Fibroblast of skin of right biceps (primary cell): ENCODE measurements at places on chromosomes 16 and 17.

GRCh38 chr16:15897834-15898254 lies 9.4 kb upstream of the CEP20 start:
- peak; percentile 56 for DNase-seq

GRCh38 chr16:55570159-55570558 lies 3.7 kb downstream of the CAPNS2 start:
- no peak for DNase-seq

GRCh38 chr17:71472809-71473789 lies 647.7 kb upstream of the SOX9 start:
- DNase-seq = peak; percentile 60

GRCh38 chr16:79826732-79827475 lies 226.4 kb upstream of the MAF start:
- DNase-seq = no peak

DNA sequence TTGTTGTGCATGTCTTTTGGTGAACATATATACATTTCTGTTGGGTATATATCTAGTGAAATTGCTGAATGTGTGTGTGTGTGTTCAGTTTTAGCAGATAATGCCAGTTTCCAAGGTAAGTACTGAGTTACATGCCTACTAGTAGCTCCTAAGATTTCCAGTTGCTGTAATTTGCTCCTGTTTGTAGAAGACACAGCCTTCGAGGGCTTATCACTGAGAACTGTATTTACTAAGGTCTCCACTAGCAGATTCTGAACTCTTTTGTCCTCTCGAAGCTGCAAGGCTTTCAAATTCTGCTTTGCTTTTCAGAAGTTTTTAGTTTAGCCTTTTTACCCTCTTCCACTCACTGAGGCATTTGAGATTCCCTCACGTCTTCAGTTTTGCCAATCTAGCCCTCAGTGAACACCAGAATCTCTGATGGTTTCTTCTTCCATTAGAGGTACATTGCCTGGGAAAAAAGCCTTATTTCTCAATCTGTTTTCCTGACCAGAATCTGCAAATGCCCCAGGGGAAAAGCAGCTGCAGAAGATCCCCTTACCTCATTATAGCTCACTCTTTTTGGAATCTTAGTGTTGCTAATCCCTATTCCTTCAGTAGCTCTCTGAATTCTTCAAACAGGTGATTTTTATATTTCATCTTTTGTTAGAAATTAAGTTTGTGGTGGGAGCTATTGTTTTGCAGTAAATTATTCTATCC lies 52.9 kb downstream of the NF1 start:
- DNase-seq = no peak

DNA sequence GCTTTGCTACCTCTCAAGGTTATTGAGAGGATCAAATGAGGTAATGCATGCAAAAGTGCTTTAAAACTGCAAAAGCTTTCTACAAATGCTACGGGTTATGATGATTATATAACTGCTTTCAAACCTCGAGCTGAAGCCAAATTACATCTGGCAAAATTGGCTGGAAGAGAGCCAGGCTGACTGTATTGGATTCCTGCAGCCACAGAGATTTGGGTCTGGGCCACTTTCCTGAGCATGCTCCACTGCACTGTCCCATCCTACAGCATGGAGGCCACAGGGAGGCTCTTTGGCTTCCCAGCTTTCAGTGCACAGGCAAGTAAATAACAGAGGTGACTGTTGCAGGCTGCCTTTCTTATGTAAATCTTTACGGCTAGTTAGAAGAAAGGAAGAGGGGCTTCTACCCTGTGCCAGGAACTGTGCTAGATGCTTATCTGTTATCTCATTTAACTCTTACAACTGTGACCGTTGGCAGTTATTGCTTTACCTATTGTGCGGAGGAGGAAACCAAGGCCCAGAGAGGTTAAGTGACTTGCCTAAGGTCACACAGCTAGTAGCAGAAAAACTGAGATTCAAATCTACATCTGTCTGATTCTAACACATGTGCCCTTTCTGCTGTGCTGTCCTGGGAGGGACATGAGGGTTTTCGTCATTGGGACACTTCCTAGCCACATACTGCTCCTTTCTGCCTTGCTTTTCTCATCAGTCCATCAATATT lies 121.8 kb downstream of the SPACA3 start:
- peak; percentile 35 for DNase-seq

- no peak for DNase-seq
Measured at GRCh38 chr17:41935641-41936040, 5.2 kb downstream of the ODAD4 start.

- no peak for DNase-seq
Measured at GRCh38 chr17:55351226-55351625, 70.4 kb downstream of the MMD start.

GRCh38 chr17:53092072-53092471 lies 730.7 kb upstream of the KIF2B start:
- no peak for DNase-seq

GRCh38 chr17:30082773-30083172 lies 33.8 kb upstream of the NSRP1 start:
- DNase-seq = no peak

DNA sequence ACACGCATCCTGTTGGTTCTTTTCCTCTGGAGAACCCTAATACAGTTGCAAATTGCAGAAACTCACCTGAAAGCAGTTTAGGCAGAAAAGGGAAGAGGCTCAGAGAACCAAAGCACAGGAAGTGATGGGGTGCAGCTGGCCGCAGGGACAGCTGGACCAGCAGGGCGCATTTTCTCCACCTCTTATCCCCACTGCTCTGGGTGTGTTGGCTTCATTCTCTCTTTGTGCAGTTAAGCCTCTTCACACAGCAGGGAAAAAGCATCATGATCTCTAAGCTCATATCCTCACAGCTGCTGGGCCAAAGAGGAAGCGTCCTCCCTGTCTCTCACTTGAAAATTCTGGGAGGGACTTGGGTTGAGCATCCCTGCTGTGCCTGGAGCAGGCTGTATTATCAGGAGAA lies 20.0 kb upstream of the LRRC75A start:
- no peak for DNase-seq

GRCh38 chr17:74542727-74543383 lies 3.1 kb downstream of the CD300C start:
- DNase-seq = no peak

- no peak for DNase-seq
Measured at GRCh38 chr17:49565948-49566491, 9.7 kb upstream of the NXPH3 start.

DNA sequence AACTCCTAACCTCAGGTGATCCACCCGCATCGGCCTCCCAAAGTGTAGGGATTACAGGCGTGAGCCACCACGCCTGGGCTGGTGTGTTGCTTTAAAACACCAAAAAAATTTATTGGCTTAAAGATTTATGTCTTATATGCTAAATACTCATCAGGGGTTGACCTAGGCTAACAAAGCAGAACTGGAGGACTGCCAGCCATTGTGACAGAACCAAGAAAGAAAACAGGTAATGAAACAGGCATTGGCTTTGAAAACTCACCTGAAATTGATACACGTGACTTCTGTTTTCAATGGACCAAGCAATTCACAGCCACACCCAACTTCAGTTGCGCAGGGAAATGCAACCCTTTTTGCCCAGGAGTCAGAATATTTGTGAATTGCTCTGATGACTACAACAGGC lies 4.9 kb upstream of the PHAF1 start:
- DNase-seq = no peak

DNA sequence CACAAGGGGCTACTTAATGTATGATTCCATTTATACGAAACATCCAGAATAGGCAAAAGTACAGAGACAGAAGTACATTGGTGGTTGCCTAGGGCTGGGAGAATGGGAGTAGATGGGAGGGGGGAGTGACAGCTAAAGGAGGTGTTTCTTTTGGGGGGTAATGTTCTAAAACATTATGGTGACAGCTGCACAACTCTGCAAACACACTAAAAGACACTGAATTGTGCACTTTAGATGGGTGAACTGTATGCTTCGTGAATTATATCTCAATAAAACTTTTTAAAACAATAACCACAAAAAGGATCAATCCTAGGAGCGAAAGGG lies 661 bp downstream of the LYRM9 start:
- no peak for DNase-seq

DNA sequence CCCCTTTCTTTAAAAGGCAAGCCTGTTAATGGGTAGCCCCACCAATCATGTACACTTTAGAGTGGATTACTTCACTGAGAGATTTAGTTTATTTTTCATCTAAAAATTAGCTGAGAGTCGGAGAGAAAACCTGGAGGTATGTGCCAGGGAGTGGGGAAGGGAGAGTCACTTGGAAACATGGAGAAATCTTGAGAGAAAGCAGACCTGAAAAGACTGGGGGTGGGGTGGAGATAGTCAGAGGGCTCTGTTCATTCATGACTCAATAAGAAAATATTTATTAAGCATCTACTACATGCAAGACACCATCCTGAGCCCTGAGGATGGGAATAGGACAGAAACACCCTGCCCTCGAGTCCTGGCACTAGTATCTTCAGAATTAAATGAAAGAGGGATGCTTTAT lies 27.4 kb upstream of the RCVRN start:
- peak; percentile 77 for DNase-seq

GRCh38 chr16:65779201-65779600 lies 587.3 kb upstream of the CDH5 start:
- DNase-seq = no peak

GRCh38 chr16:81394966-81395655 lies 49.5 kb upstream of the CMIP start:
- DNase-seq = no peak

GRCh38 chr17:50682938-50683337 lies 24.8 kb downstream of the ANKRD40 start:
- DNase-seq = no peak

GRCh38 chr16:12132850-12133440 lies 156.4 kb downstream of the SNX29 start:
- DNase-seq = no peak
